ENCODE measurements at places on chromosomes 2 and 18. TPM values are rescaled to one million over a fixed set of nuclear protein-coding genes. Genes with fewer than 3 reads are reported as not detected.

Gene RGPD8
- polyA plus RNA-seq, result 1.3 TPM

Gene TYW5
- polyA plus RNA-seq, result 3.6 TPM

Gene FN1
- 3,880 TPM for polyA plus RNA-seq

Gene STARD6
- polyA plus RNA-seq, result 0.14 TPM

Gene CRYGD
- polyA plus RNA-seq, result not detected

Gene LYPD6B
- polyA plus RNA-seq, result 0.29 TPM

Gene DIPK1C
- polyA plus RNA-seq, result not detected

Gene SLC38A11
- 0.08 TPM for polyA plus RNA-seq

Gene SLC40A1
- polyA plus RNA-seq, result not detected

Gene ALPI
- not detected for polyA plus RNA-seq

Gene DAPL1
- polyA plus RNA-seq, result 5.2 TPM

Gene CDCA7
- 34.4 TPM for polyA plus RNA-seq

Gene CCDC178
- polyA plus RNA-seq, result not detected

Gene POMC
- polyA plus RNA-seq, result not detected

Gene TUBA4B
- polyA plus RNA-seq, result 0.08 TPM

Gene ATP8B1
- polyA plus RNA-seq, result 6.8 TPM

Gene THAP4
- 47.5 TPM for polyA plus RNA-seq

Gene IL36A
- polyA plus RNA-seq, result not detected

Gene AMER3
- polyA plus RNA-seq, result not detected

Gene CDH7
- polyA plus RNA-seq, result not detected

Gene DNAJC5G
- polyA plus RNA-seq, result not detected

Gene HOXD12
- polyA plus RNA-seq, result not detected

Gene SPP2
- not detected for polyA plus RNA-seq

Gene NCK2
- 48.1 TPM for polyA plus RNA-seq

Gene EFEMP1
- 232 TPM for polyA plus RNA-seq

Gene ABCG5
- not detected for polyA plus RNA-seq

Gene ELAC1
- polyA plus RNA-seq, result 5.3 TPM

Gene PTPRN
- polyA plus RNA-seq, result 0.07 TPM

Gene POTEI
- polyA plus RNA-seq, result 0.01 TPM

Gene RGPD6
- polyA plus RNA-seq, result 2.6 TPM

Gene TCF7L1
- polyA plus RNA-seq, result 3.1 TPM

Data from mammary epithelial cell (primary cell).